ENCODE measurements at places on chromosomes 2 and 18.

DNA sequence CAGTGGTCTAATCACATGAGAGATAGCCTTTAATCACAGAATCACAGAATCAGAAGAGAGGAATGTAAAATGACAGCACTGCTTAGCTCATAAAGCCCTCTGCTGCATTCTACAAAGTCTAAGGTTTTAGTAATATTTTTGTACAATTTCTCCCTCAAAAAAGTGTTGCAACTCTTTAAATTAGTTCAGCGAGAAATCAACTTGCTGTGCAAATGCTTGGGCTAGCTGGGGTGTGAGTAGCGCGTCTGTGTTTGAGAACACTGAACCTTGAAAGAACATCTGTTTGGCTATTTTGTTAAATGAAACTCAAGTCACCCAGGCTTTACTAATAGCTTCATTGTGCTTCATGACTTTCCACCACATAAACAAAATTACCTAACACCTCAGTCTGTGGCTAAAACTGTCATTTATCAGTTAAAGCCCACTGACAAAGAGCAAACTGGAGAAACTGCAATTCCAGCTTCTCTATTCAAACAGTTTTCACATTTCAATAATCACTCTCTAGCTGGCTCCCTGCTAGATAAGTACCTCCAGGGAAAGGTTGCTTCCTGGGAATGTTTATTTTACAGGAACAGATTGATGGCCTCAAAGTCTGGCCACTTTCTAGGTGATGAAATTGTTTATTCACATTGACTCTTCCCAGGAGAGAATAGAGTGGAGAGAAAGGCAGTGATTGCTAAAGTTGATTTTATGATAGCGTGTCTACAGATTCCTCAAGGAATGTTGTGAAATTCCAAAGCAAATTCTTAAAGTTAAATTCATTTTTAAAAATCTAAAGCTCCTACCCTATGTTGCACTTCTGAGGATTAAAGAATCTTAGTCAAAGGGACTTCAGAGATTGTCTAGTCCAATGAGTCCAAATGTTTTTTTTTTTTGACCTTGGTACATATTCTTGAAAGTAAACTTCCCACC lies 36.0 kb upstream of the STAT1 start:
- DNase-seq: no peak

GRCh38 chr2:129909651-129910418 lies 69.6 kb upstream of the RAB6C start:
- no peak for DNase-seq

DNA sequence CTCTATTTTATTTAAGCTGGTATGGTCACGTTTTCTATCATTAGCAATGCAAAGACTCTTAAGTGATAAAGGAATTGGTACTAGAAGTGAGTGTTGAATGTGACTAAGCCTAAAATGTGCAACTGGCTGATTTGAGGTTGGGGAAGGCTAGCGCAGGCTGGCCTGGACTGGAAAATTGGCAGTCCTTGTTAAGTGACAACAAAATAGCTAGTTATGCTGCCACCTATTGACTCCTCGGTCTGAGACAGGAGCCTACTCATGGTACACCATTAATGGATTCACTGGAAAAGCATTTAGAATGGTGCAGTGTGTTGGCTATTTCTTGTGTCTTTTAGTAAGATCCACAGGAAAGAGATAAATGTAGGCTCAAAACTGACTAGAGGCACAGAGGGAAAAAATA lies 5.7 kb upstream of the WIPF1 start:
- no peak for DNase-seq

GRCh38 chr18:10418836-10419235 lies 35.6 kb upstream of the APCDD1 start:
- DNase-seq: no peak

- DNase-seq: no peak
Measured at GRCh38 chr18:51108330-51108729, 78.3 kb downstream of the SMAD4 start.

- DNase-seq: no peak
Measured at GRCh38 chr2:85830645-85831044, 58.1 kb downstream of the ST3GAL5 start.

Data from iPS DF 6.9 (cell line).